ENCODE measurements at places on chromosomes 1 and 21. TPM values are rescaled to one million over a fixed set of nuclear protein-coding genes. Genes with fewer than 3 reads are reported as not detected.

DNA sequence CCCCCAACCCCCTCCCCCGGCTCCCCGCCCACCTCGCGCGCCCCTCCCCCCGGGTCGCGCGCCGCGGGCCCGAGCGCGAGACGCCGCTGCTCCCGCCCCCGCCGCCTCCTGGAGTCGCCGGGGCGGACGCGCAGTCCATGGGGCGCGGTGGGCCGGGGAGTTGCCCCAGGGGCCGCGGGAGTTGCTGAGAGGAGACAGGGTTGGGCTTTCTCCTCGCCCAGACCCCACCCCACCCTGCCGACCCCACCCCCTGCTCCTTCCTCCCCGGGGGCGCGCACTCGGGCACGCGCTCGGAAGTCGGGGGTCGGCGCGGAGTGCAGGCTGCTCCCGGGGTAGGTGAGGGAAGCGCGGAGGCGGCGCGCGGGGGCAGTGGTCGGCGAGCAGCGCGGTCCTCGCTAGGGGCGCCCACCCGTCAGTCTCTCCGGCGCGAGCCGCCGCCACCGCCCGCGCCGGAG is at the start of gene LAMC1:
Gene LAMC1 (plus strand): TSS at position 275 of the 455 bp plus-strand sequence. CDS start 297 bp downstream, outside the sequence.
- peak; percentile 66 for DNase-seq

- DNase-seq = no peak
These were observed 956 bp downstream of the URB2 start for GRCh38 chr1:229627003-229627402.

DNA sequence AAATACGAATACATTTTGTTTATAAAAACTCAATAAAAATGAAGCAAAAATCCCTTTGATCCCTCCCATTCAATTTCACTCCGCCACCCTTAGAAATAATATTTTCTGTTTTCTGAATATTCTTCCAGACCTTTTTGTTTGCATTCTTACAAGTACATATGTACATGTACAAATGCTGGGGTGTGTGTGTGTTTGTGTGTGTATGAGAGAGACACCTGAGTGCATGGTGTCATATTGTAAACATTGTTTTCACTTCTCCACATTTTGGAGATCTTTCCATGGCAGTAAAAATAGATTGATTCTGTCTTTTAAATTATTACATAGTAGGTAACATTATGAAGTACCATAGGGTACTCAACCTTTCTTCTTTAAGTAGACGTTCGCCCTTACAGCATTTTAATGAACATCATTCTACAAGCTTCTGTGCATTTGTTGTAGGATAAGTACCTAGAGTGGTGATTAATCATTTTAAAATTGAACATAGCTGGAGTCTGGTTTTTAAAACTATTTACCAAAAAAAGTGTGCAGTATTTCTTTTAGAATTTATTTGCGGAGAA is 1.3 kb upstream of the MPC2 start:
- DNase-seq = no peak

The CLEC20A gene
- not detected for total RNA-seq

- DNase-seq = no peak
These were observed 16.2 kb downstream of the SLC2A1 start for GRCh38 chr1:42942444-42942843.

DNA sequence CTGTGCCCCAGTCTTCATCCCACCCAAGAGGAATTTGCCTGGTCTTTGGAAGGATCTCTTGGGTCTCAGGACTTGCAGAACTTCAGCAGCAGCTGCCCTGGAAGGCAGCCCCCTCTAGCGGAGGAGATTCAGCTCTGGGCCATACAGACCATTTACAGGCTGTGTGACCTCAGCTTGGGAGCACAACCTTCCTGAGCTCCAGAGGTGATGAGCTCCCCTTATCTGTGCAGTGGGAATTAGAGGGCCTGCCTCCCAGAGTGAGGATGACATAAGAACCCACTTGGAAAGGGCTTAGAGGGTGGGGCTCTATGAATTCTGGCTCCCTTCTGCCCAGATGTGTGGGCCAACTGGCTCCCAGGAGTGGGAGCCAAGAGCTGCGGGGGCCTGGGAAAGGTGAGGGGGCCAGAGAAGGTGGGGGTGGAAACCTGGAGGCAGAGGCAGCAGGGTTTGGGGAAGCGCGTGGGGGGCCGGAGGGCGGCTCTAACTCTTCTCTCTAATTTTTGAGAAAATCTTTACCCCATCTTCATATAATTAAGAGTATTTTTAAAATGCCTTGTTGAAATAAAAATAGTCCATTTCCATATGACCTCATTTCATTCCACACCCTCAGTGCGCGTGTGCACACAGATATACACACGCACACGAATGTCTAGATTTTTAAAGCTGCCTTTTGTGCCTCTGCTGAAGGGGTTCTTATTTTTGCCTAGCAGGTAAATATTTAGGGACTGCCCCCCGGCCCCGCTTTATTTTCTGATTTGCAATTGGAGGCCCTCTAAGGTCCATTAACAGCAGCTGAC is 21.5 kb downstream of the EPHB2 start:
- DNase-seq = no peak

GRCh38 chr1:204894606-204895005 is 23.9 kb downstream of the NFASC start:
- peak; percentile 57 for DNase-seq

DNA sequence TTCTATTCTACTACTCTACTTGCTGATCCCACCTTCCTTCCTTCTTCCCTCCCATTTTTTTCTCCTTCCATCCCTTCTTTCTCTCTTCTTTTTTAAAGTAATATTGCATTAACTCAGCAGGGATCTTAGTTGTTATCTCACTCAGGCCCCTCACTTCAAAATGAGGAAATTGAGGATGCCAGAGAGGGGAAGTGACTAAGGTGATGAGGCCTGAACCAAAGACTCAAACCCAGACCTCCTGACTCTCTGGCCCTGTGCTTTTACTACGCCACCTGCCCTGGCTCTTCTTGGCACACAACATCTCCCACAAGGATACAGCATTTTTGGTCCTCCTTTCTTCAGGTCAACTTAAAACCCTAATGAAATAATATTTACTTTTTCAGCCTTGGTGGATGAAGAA is 151.7 kb upstream of the ZNF648 start:
- no peak for DNase-seq

- DNase-seq = no peak
These were observed 1675.7 kb upstream of the B3GALT2 start for GRCh38 chr1:194862129-194862528.

DNA sequence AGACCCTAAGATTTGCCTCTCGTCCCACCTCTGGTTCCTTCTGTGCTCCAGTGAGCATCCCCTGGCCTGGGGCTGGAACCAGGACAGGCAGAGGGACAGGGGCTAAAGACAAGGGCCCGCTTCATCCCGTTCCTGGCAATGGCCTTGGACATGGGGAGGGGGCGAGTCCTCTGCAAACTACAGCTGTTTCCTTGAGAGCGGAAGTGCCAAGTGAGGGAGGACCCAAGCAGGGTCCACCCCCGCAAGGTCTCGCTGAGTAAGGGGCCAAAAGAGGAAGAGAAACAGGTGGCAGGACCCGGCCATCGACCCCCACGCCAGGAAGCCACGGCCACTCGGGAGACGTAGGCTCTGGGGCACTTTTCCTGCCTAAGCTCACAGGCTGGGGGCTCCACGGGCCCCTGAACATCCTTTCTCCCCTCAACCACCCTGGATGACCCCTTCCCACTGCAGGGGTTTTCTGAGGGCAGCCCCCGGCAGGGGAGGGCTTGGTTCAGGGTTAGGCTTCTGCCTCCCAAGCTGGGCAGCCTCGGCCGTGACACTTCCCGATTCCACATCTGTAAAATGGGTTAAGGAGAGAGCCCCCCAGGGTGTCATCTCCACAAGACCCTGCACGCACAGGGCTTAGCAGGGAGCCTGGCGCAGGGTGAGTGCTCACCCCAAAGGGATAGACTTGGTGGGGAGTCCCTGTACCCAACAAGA is 17.9 kb upstream of the PLEKHG5 start:
- DNase-seq = no peak

The LCE1C gene
- total RNA-seq = not detected

The TRMT1L gene
- 23.0 TPM for total RNA-seq

The CSF3R gene
- not detected for total RNA-seq

DNA sequence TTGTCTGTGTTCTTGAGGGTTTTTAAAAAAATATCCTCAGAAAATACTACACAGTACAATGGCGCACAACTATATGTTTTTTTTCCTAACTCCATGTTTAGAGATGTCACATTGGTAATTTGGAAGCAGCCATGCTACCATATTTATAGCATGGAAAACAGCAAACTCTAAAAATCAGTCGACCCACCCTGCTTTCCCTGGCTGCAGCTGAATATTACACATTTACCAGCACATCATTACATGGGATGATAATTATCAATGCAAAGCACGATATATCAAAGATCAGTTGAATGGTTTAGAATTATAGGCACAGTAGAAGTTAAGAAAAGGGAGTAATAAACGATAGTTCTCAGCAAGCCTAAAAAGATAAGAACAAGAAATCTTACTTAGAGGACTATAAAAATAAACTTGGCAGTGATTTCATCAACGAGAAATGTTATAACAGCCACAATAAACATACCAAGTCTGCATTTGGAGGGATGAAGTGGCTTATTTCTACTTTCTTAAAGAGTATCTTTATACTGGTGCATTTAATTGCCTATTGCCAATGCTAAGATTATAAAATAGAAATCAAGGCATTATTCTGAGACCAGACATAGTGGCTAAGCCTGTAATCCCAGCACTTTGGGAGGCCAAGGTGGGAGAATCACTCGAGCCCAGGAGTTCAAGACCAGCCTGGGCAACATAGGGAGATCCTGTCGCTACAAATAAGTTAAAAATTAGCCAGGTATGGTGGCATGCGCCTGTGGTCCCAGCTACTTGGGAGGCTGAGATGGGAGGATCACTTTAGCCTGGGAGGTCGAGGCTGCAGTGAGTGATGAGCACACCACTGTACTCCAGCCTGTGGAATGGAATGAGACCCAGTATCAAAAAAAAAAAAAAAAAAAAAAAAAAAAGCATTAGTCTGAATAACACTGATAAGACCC is 43.4 kb downstream of the WDR64 start:
- DNase-seq = no peak

The HES2 gene
- 47.2 TPM for total RNA-seq

The KRTAP11-1 gene
- total RNA-seq = not detected

The KCNT2 gene
- total RNA-seq = 0.33 TPM

The CD53 gene
- not detected for total RNA-seq

DNA sequence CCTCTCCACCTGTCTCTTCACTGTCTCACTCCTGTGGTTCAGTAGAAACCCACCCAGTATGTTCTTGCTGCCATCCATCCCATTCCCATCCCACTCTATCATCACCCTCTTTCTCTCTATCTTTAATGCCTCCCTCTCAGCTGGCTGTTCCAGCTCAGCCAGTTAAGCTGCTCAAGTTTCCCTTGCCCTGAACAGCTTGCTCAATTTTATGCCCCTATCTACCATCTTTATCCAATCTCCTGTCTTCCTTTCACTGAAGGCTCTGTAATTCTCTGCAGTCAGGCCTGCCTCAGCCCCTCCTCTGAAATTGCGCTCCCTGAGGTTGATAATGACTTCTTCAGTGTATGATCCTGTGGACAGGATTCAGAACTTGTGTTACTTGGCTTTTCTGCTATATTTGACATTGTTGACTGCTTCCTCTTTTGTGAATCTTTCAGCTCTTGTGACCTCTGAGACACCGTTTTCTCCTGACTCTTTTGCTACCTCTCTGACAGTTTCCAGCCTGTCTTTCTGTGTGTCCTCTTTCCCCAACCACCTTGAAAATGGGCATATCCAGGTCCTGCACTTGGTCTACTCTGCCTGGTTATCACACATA is 13.9 kb upstream of the BCAR3 start:
- no peak for DNase-seq

The MPL gene
- total RNA-seq = 0.17 TPM

The TAS1R1 gene
- total RNA-seq = 0.09 TPM

- no peak for DNase-seq
These were observed 136.0 kb upstream of the KLHDC7A start for GRCh38 chr1:18344755-18345154.

- DNase-seq = peak; percentile 93
These were observed 23.2 kb downstream of the NUAK2 start for GRCh38 chr1:205298191-205298994.

DNA sequence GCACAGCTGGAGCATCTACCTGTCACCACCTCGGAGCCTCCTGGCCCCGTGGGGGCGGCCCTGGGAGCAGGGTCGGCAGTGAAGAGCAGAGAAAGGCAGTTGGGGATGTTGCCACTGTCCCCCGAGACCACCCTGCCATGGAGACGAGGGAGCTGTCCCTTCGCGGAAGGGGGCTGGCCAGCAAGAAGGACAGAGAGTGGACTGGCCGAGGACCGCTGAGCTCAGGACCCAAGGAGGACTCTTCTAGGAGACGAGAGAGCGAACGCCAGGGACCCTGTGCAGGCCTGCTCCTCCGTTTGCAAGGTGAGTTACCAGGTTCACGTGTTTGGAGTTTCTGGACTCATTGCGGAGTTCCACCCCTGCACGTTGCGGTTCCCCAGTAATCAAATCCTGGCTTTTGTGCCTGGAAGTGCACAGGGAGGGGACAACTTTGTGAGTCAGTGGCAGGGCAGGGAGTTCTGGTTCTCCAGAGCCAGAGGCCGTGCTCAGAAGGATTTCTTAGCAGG is 5.6 kb upstream of the POFUT2 start:
- DNase-seq = no peak

The TNNI3K gene
- not detected for total RNA-seq

GRCh38 chr1:230979952-230980351 is 1.1 kb downstream of the ARV1 start:
- no peak for DNase-seq

The ZSWIM5 gene
- total RNA-seq = 0.50 TPM

GRCh38 chr1:75353051-75353450 is 218.9 kb downstream of the LHX8 start:
- DNase-seq = no peak

- DNase-seq = no peak
These were observed 164.2 kb upstream of the COL6A1 start for GRCh38 chr21:45817345-45817744.

- DNase-seq = no peak
These were observed 349.1 kb upstream of the FMN2 start for GRCh38 chr1:239742416-239743109.

DNA sequence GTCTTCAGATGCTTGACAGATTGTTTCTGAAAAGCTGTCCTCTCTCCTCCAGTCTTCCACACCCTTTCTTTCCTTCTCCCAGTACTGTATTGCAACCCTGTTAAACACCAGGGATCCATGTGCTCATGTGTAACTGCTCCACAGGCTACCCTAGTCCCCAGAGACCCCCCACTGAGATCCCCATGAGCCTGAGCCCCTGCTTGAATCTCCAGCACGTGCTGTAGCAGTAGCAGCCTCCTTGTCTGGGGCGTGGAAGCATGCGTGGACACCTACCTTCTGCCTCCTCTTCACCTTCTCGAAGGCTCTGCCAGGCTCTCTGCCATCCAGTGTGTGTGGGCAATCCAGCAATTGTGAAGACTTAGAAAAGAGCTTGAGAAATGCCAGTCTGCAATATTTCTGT is 25.2 kb downstream of the GPR137B start:
- no peak for DNase-seq

GRCh38 chr1:206723805-206724472 is 39.2 kb downstream of the MAPKAPK2 start:
- peak; percentile 50 for DNase-seq

GRCh38 chr1:33818071-33818470 is 45.8 kb upstream of the HMGB4 start:
- no peak for DNase-seq

- DNase-seq = no peak
These were observed 6.2 kb downstream of the FH start for GRCh38 chr1:241513378-241513777.
